ENCODE measurements at places on chromosomes 1 and 21.

- DNase-seq, result no peak
Observed at GRCh38 chr1:70536708-70537366, 125.8 kb downstream of the CTH start.

- no peak for DNase-seq
Observed at GRCh38 chr21:36846631-36847030, 119.8 kb downstream of the HLCS start.

DNA sequence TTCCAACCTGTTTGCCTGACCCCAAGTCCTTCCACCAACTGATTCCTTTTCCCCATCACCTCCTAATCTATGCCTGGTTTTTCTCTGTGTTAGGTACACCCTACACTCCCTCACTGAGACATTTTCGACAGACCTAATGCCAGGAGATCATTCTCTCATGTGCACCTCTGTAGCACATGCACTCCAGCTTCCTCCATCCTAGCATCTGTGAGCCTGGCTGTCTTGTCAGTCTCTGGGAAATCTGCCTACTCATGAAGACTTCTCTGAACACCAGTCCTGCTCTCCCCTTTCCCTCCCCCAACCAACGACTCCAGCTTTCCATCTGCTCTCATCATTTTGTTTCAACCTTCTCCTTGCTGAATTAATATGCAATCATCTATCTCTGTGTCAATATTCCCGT is 987 bp downstream of the MED8 start:
- no peak for DNase-seq

GRCh38 chr21:38756746-38757145 is 49.0 kb upstream of the ETS2 start:
- no peak for DNase-seq

All from stimulated activated CD8-positive, alpha-beta memory T cell treated with anti-CD3 and anti-CD28 coated beads, Interleukin-4, amount 100 ng/mL, for 4 hours (primary cell).